ENCODE measurements at places on chromosomes 4 and X. TPM values are rescaled to one million over a fixed set of nuclear protein-coding genes. Genes with fewer than 3 reads are reported as not detected.

GRCh38 chr4:64130907-64131306 is 278.3 kb downstream of the TECRL start:
- DNase-seq, result no peak

GRCh38 chrX:81202943-81203342 is 1.0 kb downstream of the SH3BGRL start:
- no peak for DNase-seq

GRCh38 chrX:15749642-15750610 is 11.9 kb downstream of the CA5B start:
- peak; percentile 49 for DNase-seq

The PNCK gene
- total RNA-seq, result not detected

- no peak for DNase-seq
These were observed 638.4 kb downstream of the IL1RAPL1 start for GRCh38 chrX:29225670-29226069.

GRCh38 chr4:128347175-128347868 is 59.7 kb upstream of the PGRMC2 start:
- no peak for DNase-seq

GRCh38 chr4:25424539-25425228 is 47.6 kb downstream of the ANAPC4 start:
- no peak for DNase-seq

GRCh38 chr4:87073199-87074120 is 138.6 kb downstream of the AFF1 start:
- peak; percentile 68 for DNase-seq

The ANXA3 gene
- total RNA-seq, result 2.2 TPM
